CD4-positive, alpha-beta memory T cell (primary cell): ENCODE measurements at places on chromosomes 3 and 15.

DNA sequence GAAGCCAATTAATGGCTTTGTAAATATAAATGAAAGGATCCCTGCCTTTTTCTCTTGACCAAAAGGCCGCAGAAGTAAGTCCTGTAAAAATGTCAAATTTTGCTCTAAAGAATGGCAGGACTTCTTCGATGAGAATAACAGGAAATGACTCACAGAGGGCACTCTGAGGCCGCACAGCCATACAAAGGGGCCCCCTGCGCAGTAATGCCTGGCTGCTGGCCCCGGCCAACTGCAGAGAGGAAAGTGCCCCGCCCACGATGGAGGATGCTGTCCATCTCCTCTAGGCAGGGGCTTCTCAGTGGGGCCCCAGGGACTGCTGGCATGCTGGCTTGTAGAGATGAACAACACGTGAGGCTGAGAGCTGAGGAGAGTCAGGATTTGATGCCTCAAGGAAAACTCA, 18.1 kb upstream of the SCN10A start:
- DNase-seq, result no peak

DNA sequence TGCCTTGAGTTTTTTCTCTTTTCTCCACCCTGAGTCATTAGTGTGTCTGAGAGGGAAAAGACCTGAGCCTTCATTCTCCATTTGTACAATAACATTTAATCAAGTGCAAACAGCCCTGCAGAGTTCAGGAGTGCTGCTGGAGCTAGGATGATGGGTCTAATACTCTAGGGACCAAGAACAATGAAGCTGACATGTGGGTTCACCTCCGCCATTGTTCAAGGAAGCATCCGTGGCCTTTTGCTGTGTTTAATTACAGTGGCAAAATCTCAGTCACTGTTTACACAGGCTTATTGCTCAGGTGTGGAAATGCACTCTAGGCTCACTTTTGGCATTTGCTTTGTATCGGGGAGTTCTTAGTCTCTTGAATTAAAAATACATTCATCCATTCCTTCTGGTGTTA, 259.6 kb downstream of the LRTM1 start:
- DNase-seq, result no peak

DNA sequence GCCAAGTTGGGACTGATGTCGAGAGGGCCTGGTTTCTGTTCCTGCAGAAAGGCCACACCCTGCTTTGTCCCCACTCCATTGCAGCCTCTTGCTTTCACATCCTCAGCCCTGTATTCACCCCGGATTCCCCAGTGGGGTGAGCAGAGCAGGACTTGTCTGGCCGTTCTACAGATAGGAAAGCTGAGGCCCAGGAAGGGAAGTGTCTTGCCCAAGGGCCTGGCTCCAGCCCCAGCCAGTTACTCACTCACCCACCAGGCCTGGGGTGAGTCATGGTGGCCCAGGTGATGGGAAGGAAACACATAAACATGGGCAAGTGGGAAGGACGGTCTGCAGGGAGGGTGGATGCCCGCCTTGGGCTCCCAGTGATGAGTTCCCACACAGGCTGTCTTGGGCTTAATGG, 6.1 kb upstream of the DUSP7 start:
- no peak for DNase-seq

- DNase-seq, result no peak
These were observed at the start of gene DNAJB8 for GRCh38 chr3:128466840-128467541. Gene DNAJB8, minus strand, starts transcription at chr3:128466890. Its CDS starts 3,645 bp downstream, at chr3:128463245.

- no peak for DNase-seq
These were observed 38.0 kb downstream of the KAT2B start for GRCh38 chr3:20078194-20078714.

DNA sequence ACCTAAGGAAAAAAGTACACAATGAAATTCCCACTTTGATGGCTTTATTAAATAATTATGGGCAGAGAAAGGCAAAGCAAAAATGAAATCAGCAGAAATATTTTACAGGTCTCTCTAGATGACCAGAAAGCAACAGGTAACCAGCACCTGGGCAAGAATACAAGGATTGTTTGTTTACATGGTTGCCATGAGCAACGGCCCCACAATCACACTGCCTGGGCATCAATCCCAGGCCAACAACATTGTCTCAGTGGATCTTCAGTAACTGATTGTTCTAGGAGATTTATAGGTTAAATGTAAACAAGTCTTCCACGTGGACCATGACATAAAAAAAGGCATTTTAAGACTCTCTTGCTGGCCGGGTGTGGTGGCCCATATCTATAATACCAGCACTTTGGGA, 82.6 kb downstream of the PDZRN3 start:
- no peak for DNase-seq

DNA sequence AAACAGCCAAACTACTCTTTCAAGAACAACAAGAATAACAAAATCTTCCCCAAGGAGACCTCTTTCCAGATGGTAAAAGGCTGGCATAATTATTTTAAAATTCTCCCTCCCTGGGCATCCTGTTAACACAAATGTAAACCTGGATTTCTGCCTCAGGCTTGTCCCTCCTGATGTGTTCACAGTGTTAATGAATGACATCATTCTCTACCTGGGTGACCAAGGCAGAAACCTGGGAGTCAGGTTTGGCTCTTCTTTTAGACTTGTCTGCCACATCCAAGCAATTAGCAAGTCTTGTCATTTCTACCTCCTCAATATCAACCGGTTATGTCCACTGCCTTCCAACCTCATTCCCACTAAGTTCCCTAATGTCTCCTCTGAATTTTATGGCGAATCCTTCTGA, 368.7 kb upstream of the TBL1XR1 start:
- DNase-seq, result no peak

GRCh38 chr3:64341296-64341695, 116.0 kb upstream of the PRICKLE2 start:
- DNase-seq, result no peak
